ENCODE measurements at places on chromosomes 16 and 17.
A peak's percentile ranks its signal among the peaks of the same experiment; 100 is the strongest.

GRCh38 chr17:27585792-27586191 is 45.2 kb upstream of the LGALS9 start:
- DNase-seq = no peak

- DNase-seq = peak; percentile 19
These were observed 26.5 kb upstream of the NF1 start for GRCh38 chr17:31068291-31068690.

- DNase-seq = no peak
These were observed 4.7 kb downstream of the CHD3 start for GRCh38 chr17:7893187-7893880.

GRCh38 chr16:22815863-22816262 is 1.9 kb downstream of the HS3ST2 start:
- no peak for DNase-seq

DNA sequence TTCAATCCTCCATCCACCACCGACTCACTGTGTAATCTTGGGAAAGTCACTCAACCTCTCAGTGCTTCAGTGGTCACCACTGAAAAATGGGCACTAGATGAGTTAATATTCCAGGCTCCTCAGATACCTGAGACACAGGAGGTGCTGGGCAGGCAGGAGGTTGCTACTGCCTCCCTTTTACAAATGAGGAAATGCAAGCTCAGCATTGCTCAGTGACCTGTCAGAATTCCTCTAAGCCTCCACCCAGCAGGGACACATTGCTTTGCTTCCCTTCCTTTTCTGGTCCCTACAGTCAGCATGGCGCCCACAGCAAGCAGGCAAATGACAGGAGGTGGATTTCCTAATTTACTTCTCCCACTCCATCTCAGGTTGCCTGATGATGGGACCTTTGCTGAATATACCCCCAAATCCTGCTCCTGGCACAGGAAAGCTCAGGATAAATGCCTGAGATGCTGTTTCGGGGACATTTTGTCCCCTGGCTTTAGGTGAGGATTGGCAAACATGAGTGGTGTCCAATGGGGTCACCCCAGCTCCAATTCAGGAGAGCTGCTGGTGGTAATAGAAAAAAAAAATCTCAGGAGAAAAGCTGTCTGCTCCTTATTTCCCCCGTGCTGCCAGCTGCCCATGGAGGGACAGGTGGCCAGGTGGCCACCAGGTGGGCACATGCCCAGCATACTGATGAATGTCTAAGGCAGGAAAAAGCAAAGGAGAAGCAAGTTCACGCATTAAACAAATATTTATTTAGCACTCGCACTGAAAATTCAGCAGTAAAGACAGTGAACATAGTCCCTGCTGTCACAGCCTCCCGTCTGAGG is 5.0 kb upstream of the KRT13 start:
- no peak for DNase-seq

DNA sequence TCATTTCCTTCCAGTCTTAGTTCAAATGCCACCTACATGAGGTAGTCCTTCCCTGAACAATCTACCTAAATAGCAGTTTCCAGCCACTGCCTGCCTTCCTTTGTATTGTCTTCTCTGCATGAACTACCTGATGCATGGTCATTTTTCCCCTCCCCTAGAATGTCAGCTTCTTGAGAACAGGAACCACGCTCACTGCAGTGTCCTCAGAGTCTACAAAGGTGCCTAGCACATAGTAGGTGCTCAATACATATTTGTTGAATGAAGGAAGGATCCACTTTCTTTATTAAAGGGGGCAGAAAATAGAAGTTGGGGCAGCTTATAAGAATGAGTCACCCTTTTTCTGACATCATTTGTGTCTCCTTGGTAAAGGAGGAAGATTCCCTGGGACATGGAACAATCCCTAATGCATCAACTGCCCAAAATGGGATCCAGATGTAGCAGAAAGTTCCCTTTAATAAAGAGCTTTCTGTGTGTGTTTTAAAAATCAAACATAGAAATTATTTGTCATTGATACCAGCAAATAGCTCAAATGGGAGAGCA is 4.4 kb upstream of the CYLD start:
- DNase-seq = no peak

GRCh38 chr16:87288753-87289362 is 28.3 kb downstream of the C16orf95 start:
- DNase-seq = no peak

- no peak for DNase-seq
These were observed 625.1 kb downstream of the HS3ST4 start for GRCh38 chr16:26316683-26317464.

DNA sequence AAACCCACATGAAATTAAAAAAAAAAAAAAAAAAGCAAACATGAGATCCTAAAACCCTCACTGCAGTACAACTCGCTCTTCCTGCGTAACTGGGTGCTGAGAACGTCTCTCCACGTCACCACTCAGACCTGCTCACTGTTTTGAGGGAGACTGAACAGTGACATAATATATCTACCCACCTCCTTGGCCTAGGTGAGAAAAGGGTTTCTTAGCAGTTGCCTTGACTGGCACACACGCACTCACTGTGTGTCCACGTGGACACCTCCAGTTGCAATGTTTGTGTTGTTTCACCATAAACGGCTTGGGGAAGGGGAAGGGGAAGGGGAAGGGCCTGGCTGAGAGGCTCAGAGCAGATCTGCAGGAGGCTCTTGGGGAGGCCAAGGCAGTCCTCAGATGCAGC is 32.0 kb downstream of the FANCA start:
- no peak for DNase-seq
